ENCODE measurements at places on chromosomes 16 and 17. TPM values are rescaled to one million over a fixed set of nuclear protein-coding genes. Genes with fewer than 3 reads are reported as not detected.

The CTRB2 gene
- not detected for total RNA-seq

The ATP5PD gene
- total RNA-seq, result 202 TPM

The PRR35 gene
- not detected for total RNA-seq

The CXCL16 gene
- 0.54 TPM for total RNA-seq

The RUNDC3A gene
- 0.22 TPM for total RNA-seq

The B4GALNT2 gene
- not detected for total RNA-seq

The HOXB9 gene
- total RNA-seq, result 0.43 TPM

The WNT9B gene
- not detected for total RNA-seq

The OTOP3 gene
- total RNA-seq, result not detected

Data from dermis lymphatic vessel endothelial cell (primary cell).